ENCODE measurements at places on chromosomes 4 and X.

- DNase-seq = no peak
Measured at GRCh38 chr4:6290256-6290655, 20.6 kb downstream of the WFS1 start.

DNA sequence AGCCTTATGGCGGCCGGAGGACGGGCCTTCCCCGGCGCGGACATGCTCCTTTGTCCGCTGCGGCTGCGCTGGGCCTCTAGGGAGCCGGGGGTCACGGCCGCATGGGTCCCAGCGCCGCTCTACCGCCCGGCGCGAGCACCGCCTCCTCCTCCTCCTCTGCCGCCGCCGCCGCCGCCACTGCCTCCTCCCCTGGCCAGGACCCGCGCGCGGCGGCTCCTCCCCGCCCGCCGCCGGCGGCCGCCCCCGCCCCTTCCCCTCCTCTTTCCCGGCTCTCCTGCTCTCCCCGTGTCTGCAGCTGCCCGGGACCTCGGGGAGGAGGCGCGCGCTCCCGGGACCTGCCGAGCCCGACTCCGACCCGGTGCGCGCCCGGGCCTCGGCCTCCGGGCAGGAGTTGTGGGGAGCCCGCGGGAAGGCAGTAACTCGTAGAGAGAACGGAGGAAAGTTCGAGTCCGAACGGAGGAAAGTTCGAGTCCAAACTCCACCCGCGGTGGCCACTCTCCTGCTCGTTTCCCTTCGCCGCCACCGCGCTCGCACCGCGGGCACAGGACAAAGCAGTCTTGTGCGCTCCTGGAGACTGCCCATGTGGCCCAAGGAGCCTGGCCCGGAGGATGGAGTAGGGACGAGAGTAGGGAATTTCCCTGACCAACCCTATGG is at the start of gene ADGRA3:
ADGRA3 (minus strand) TSS at position 179 of the 654 bp plus-strand sequence. CDS start 282 bp downstream, outside the sequence.
- DNase-seq = peak; percentile 60

DNA sequence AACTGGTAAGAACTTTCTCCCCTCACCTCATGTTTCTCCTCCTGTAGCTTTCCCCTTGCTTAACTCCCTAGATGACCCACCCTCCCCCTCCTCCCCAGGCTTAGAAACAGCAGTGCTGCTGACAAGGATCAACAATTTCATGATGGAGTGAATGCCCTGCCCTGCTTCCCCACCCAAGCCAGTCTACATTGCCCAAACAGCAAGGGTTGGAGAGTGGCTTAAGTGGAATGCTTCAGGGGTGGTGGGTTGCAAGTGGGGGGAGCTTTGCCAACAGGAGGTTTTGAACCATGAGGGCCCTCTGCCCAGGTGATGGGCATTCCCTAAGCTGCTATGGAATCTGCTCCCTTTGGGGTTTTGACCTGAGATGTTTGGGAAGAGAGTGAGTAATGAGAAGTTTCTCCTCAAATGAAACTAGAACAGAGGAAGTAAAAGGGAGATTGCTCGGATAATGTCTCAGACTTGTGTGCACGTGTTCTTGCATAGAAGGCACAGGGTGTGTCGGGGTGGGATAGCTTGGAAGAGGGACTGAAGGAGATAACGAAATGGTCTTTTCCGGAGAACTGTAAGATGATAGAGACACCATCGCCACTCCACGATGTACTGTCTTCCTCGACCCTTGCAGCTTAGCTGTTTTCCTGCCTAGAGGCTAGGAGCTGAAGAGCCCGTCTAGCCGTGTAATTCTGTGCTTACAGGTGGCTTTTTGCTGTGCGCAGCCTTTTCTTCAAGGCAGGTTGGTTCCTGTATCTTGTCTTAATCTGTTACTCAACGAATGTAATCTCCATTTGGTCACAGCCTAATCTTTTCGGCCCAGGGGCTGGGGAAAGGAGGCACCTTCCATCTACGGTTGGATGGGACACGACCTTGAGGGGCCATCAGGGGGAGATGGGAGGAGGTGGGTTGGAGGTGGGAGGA is 10.1 kb downstream of the GDPD2 start:
- no peak for DNase-seq

GRCh38 chrX:152904151-152905080 is 6.5 kb downstream of the ZNF185 start:
- peak; percentile 65 for DNase-seq

DNA sequence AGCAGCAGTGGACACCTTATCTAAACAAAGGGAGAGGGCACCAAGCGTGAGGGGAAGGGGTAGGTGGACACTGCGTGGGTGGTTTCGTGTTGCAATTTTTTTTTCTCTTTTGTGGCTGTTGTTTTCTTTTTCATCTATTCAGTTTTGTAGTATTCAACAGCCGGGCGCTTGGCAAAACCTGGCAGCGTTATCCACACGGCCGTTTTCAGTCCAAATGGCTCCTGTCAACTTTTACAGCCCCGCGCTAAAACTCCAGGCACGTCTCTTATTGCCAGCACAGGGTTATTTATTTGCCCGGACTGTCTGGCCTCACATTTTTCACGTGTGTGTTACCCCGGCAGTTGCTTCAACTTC is 192.2 kb downstream of the BCOR start:
- peak; percentile 24 for DNase-seq

DNA sequence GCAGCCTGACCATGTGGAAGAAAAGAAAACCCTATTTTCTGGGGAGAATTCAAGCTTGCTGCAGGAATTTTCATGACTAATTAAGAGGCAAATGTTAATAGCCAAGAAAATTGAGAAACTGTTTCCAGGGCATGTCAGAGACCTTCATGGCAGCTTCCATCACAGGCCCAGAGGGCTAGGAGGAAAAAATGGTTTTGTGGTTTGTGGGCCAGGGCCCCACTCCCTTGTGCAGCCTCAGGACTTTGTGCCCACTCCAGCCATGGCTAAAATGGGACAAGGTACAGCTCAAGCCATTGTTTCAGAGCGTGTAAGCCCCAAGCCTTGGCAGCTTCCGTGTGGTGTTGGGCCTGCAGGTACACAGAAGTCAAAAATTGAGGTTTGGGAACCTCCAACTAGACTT is 282.9 kb downstream of the DCAF12L2 start:
- no peak for DNase-seq

- peak; percentile 82 for DNase-seq
Measured at GRCh38 chr4:37989398-37990260, 29.4 kb downstream of the PTTG2 start.

DNA sequence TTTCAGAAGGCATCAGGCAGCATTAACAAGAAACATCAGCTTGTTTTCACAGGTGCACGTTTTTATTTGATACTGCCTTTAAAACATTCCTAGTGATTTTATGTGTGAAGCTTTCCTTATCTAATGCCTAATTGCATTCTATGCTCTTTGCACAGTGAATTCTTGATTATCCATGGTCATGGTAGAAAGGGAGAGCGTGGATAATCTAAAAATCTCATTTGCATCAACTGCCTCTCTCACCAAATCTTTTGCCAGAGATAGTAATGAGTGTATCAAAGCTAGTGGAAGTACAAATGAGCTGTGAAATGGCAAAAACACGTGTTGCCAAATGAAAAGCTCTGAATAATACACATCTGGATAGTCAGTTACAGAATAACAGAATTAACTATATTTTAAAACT is 170.5 kb downstream of the NAA11 start:
- no peak for DNase-seq

- DNase-seq = no peak
Measured at GRCh38 chr4:187908079-187908561, 87.5 kb upstream of the ZFP42 start.

- DNase-seq = peak; percentile 77
Measured at GRCh38 chrX:15468036-15468435, 25.1 kb downstream of the PIR start.

DNA sequence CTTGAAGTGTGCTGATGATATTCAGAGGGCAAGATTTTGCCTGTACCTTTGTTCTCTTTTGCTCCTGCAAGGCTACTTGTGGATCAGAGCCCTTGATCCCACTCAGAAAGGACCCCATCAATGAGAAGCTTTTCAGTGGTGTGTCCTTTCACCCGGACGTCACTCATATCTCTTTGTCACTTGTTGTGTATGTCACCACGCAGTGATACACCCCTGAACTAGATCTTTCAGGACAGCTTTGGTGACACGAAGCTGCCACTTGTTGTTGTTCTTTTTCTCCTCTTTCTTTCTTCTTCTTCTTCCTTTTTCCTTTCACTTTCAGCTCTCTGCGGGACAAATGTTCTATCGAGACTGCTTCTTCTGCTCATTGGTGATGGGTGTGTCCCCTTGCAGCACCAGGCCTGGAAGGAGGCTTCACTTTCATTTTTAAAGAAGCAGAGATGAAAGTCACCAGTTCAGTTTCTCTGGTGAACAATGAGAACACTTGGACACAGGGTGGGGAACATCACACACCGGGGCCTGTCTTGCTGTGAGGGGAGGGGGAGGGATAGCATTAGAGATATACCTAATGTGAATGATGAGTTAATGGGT is 83.6 kb downstream of the NBDY start:
- DNase-seq = peak; percentile 45

DNA sequence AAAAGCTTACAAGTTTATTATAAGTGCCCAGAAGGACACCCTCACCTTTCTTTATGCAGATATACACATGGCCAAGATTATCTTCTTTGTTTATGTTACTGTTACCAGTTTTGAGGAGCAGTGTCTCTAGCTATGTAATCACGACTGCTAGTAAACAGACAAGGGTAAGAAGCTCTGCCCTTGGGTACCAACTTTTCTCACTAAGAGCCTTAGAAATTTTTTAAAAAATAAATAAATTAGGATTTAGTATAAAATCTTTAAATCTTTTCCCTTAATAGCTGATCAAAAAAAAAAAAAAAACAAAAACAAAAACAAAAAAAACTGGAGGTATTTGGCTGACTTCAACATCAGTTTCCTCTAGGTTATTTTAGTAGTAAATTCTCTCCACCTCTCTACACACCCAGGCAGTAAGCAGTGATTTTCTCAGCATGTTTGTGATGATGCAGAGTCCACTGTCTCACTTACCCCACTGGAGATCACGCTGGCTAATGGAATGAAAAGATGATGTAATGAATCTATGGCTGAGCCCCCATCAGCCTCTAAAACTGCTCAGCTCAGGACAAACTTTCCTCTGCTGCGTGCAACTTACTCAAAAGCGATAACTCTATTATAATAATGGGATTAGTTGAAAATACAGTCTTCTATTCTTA is 125.9 kb downstream of the FRYL start:
- no peak for DNase-seq

- DNase-seq = no peak
Measured at GRCh38 chr4:13484749-13485221, 645 bp upstream of the RAB28 start.

GRCh38 chrX:936979-937769 is 275.3 kb downstream of the CRLF2 start:
- no peak for DNase-seq

- DNase-seq = no peak
Measured at GRCh38 chr4:110787707-110788106, 164.8 kb upstream of the PITX2 start.

DNA sequence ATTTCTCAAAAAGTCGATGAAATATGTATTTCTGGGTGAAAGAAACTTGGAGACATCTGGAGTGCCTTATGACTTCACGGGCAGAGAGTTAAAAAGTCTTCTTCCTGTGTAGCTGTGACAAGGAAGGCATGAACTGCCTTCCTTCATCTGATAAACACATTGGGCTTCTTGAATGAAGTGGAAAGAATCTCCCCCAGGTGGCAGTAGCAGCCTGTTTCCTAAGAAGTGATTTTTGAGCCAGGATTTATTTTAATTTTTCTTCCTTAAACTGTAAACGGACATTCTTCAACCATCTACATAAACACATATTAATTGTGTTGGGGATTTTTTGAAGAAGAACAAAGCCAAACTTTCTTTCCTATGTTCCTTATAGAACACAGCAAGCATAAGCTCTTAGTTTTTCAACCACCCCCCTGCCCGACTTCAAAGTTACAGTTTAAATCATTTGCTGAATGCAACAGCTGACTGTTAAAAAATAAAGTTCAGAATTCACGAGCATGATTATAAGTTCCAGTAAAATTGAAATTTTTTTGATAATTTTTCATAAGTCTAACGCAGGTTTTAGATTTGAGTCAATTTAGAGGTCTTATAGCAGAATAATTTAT is 980 bp upstream of the GIMD1 start:
- DNase-seq = peak; percentile 78

DNA sequence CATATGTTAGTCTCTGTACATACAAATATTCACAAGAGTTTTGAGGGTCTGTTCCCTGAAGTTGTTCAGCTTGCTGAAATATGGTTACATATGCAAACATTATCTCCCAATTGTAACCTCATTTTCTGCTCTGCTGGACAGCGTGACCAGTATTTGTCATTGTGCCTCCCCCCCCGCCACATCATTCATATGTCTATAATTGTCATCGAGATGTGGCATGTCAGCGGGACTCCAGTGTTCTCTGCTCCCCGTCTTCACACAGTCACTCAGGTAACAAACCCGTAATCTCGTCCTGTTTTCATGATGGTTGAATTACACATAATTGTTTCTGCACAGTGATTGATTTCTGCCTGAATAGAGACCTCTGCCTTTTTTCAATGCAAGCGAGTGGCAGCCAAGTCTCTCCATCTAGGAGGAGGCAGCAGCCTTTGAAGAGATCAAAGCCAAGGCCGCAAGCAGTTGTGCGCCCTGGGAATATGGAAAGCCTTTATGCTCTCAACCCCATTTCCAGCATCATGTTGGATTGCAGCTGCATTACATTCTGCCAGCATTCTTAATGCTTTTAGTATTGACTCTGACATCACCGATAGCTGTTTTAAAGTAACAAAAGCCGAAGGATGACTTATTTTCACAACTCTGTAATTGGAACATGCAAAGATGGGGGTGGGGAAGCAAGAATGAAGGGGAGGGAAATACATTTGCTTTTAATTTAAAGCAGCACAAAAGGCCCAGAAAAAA is 27.4 kb downstream of the LEF1 start:
- DNase-seq = no peak

DNA sequence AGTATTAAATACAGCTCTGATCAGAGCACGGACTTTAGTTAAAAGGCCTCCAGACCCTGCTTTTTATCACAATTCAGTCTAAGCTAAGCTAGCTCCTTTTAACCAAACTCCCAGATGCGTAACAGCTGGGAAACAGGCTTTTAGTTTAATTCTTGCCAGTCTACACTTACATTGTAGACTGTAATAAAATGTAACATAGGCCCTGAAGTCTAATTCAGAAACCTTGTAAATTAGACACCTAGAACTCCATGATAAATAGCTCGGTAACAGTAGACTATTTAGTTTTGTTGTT is 20.1 kb downstream of the FBXO8 start:
- no peak for DNase-seq

DNA sequence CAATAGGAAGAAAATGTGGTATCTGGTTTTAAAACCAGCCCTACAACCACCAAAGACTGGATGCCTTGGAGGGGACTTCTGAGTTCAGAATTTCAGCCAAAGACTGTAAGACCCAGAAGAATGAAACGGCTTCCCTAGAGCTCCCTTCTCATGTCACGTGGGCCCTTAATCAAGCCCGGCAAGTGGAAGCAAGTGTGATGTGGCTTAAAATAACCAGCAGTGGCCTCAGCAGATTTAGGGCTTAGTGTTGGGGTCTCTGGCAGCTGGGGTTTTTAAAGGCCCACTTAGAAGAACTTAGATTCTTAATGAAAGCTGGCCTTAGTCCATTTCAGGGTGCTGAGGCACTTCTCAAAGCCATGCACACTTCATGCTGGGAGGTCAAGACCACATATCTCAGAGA is 111.2 kb upstream of the TBC1D9 start:
- DNase-seq = no peak

- DNase-seq = no peak
Measured at GRCh38 chrX:118526149-118526548, 30.5 kb downstream of the DOCK11 start.

GRCh38 chr4:39571054-39571453 is 43.8 kb upstream of the UGDH start:
- DNase-seq = no peak

GRCh38 chrX:123085311-123085940 is 98.7 kb upstream of the GRIA3 start:
- DNase-seq = no peak

- DNase-seq = peak; percentile 86
Measured at GRCh38 chr4:169079942-169080827, 70.1 kb upstream of the CBR4 start.
